ENCODE measurements at places on chromosomes 1 and 21.

DNA sequence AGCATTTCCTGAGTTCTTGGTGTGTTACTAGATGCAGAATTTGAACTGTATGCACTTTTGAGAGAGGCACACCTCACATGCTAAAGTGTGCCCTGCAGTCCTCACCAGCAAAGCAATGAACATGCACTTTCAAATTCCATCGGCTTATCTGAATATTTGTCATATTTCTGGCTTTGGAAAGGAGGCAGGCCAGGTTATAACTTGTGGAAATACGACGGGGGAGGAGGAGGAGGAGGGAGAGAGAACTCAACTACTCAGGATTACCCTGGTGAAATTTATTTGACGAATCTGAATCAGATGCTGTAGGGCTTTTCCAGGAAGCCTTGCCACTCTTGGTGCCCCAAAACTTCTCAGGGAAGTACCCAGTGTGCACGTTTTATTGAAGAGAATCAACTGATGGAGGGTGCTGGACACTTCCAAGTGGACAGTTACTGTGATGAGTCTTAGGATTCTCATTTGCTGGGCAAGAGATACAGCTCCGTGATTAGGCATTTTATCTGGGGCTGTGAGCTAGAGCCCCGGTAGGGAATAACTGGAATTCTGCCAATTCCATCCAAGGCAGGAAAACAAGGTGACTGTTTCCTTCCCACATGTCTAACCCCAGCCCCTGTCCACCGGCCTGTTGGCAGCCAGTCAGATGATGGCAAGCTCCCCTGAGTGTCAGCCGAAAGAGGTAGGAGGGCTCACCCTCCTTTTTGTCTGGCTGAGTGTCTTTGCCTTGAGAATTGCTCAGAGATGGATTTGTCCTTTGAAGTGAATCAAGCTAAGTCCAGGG is 3.8 kb downstream of the PDPN start:
- DNase-seq, result no peak

GRCh38 chr1:4210043-4210442 is 310.0 kb upstream of the C1orf174 start:
- DNase-seq, result no peak

GRCh38 chr1:44792736-44793502 is 4.9 kb upstream of the BEST4 start:
- no peak for DNase-seq

DNA sequence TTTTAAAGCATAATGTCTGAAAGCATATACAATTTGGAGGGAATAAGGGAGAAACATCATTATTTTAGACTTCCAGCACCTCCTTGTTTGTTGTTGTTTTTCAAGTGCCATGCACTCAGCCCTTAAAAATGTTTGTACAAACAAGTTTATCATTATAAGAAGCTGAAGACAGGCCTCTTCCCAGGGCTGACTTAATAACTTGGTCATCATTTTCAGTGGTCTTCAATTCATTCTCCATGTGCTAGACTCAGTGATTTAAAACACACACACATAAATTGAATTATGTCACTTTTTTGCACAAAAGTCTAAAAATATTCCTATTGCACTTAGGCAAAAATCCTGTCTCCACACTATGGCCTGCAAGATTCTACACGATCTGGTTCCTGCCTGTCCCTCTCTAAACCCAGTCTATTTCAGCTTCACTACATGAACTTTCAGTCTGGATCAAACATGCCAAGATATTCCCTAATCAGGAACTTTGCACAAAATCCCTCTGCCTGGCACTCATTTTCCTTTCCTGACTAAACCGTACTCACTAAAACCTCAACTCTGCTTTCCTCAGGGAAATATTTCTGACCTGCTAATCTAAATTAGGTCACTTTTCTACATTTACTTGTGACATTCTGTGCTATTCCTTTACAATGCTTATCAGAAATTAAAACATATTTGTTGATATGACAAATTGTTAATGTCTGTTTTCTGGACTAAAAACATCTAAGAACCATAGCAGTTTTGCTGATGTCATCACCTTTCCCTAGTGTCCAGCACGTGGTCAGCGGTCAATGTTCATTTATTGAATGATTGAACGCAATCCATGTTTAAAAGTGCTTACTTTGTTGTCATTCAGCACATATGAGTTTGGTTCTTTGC is 14.8 kb upstream of the GBP5 start:
- DNase-seq, result no peak

GRCh38 chr1:198763298-198763714 is 124.5 kb downstream of the PTPRC start:
- DNase-seq, result no peak

DNA sequence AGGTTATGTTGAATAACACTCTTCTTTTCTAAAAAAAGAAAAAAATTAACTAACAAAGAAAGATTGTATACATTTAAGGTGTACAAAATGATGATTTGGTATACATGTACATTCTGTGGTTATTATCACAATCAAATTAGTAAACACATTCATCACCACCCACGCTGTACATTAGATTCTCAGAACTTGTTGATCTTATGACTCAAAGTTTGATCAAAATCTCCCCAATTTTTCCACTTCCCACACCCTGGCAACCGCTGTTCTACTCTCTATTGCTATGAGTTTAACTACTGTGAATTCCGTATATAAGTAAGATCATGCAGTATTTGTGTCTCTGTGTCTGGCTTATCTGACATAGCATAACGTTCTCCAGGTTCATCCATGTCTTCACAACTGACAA is 469.5 kb upstream of the CHRM3 start:
- no peak for DNase-seq

DNA sequence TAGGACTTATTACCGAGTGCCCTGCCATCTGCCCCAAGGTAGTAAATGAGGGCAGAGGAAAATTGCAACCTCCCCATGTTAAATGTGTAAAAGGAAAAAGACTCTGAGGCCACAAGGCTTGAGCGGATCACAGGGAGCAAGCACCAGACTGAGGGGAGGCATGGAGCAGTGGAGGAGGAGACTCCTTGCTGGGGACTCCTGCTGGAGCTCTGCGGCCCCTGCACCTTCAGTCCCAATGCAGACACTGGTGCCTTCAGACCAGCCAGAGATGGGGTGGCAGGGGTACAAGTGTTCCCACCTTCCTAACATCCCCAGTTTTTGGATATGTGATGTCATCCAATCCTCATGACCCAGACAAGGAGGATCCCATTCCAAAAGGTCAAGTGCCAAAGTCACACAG is 128.4 kb upstream of the NGF start:
- no peak for DNase-seq

GRCh38 chr21:45310459-45310858 is 22.8 kb upstream of the POFUT2 start:
- DNase-seq, result no peak

- DNase-seq, result no peak
These were observed 8.7 kb downstream of the FGR start for GRCh38 chr1:27626031-27626935.

DNA sequence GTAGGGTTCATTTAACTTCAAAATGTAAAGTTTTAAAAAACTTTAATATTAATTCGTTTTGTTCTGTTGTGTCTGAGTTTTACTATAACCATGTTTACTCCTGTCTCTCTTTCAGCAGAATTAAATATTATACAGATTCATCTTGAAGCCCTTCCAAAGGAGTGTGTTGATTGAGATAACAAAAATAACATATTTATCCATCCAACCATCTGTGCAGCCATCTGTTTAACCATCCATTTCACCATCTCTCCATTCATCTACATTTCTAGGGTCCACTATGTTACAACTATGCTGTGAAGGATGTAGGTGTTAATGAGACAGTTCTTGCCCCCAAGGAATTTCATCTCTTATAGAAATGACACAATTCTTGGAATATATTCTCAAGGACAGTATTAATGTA is 36.0 kb upstream of the GNG12 start:
- no peak for DNase-seq

GRCh38 chr1:221532071-221532773 is 209.7 kb downstream of the DUSP10 start:
- no peak for DNase-seq

- no peak for DNase-seq
These were observed 22.4 kb upstream of the SYNC start for GRCh38 chr1:32724678-32725614.

GRCh38 chr21:38773099-38774061 is 32.3 kb upstream of the ETS2 start:
- no peak for DNase-seq

GRCh38 chr1:77970192-77970591 is 8.7 kb downstream of the FUBP1 start:
- DNase-seq, result no peak

DNA sequence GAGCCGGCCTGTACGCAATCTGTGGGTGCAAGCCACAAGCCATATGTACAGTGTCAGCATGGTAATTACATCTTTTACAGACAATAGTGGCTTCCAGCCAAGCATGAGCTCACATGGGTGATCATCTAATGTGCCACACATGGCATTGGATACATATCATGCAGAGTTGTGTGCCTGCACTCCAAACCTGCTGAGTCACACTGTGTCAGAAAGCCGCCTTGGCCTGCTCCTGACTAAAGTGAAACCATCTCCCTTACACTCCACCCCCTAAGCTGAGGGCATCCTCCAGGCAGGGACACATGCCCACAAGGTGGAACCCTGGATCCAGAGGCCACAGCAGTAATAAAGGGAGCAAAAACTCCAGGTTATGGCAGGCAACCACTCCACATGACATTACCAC is 72.5 kb downstream of the KCNT2 start:
- DNase-seq, result no peak

DNA sequence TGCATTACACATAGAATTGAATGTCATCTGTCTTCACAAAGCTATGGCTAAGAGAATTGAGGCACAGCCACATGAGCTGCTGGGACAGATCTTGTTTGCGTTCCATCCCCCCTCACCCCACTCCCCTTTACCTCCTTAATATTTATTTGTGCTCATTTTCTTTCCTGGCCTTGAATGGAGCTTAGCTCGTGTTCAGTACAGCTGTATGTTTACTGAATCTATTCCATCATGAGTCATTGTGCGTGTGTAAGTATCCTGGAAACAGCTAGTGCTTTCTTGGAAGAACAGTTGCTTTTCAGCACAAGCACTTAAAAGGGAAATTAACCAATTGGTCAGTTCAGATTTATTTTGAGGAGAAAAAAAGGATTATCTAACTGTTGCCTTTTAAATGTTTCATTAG is 14.7 kb downstream of the PROX1 start:
- DNase-seq, result no peak

- DNase-seq, result no peak
These were observed 121.7 kb downstream of the SIPA1L2 start for GRCh38 chr1:232508130-232508701.

GRCh38 chr1:118905196-118905595 is 82.9 kb downstream of the TBX15 start:
- no peak for DNase-seq

DNA sequence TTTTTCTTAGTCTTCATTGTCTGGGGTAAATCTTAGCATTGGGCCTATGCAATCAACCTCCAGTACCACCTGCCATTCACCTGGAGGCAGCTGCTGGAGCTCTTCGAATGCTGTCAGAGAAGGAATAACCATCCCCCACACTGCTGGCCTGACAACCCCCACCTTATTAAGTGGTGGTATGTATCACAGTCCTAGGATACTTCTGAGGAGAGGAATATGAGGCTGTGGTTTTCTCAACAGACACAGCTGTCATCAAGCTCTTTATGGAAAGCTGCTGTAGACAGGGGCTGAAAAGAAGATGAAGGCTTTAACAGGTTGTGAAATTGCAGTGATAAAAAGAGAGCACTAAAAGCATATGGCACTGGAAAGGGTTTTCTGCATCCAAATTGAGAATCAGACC is 61.7 kb downstream of the TSEN15 start:
- no peak for DNase-seq

GRCh38 chr1:109252893-109253802 is 3.8 kb downstream of the CELSR2 start:
- DNase-seq, result no peak

- no peak for DNase-seq
These were observed 1812.9 kb downstream of the PLA2G4A start for GRCh38 chr1:188641566-188642211.

DNA sequence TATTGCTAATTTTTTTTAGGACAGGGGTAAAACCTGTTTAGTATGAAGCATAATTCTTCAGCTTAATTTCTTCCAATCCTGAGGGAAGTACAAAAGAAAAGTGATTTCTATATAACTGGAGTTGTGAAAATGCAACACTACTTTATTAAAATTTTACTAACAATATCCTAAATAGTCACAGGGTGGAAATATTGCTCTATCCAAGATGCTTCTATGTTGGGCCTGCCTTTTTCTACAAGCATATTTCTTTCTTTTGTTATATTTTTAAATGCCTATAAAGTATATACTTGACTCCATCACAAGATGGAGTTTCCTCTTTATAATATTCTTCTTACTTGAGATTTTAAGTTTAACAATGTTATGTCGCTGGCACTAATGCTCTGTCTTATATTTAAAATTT is 37.9 kb downstream of the DTL start:
- DNase-seq, result no peak

DNA sequence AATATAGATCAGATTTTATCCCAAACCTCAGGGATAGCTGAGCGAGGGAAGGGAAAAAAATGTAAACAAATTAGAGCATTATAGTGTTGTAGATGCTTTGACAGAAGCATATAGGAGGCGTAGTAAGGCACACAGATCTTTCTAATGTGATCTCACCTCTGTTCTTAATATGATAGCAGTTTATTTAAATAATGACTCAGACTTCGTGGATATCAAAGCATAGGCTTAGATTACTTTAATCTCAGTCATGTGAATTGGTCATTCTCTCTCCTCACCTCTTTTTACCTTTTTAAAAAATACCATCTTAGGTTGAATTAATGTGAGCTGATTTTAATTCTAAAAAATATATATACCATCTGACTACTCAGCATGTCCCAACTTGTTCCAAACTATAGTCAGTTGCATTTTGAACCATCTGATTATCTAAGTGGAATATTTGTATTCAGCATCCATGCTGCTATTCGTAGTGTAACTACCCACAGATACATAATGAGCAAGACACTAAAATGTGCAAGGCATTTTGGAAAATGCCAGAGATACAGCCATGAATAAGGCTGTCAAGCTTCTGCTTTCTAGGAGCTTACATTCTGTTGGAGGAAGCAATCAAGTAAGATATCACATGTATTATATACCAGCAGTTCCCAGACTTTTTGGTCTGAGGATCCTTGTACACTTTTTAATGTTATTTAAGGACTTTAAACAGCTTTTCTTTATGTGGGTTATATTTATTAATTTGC is 76.7 kb downstream of the OSBPL9 start:
- no peak for DNase-seq

- no peak for DNase-seq
These were observed 108.7 kb downstream of the USH2A start for GRCh38 chr1:216314379-216315095.

DNA sequence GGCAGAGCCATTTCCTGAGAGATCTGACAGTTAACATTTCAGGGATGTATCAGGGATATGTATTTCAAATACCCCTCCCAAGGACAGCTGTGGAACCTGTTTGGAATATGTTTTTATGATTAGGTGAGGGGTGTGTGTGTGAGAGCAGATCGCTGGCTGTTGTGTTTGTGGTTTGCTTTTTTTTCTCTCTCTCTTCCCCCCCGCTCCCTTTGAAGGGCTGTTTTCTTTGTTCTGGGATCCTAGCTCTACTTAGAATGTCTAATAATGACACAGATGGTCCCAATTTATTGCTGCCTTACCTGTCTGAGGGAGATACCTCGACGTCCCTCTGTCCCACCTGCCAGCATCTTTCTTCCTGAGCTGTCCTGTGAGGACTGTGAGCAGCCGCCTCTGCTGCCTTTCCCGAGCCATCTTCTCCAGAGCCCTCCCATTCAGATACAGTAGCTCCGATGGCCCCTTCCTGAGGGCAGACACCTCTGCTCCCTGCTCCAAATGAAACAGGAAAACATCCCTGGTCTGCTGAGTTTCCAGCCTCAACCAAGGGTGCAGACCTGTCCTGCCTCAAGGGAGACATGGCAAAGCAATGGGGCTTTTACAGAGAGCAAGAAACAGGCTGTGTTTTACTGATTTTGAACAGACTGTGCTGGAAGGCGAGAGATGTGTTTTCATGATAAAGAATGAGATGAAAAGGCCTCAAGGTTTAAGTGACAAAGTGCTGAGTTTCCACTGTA is 138.0 kb upstream of the TNR start:
- no peak for DNase-seq

Data from cortex of kidney (tissue), 1 donor.